ENCODE measurements at places on chromosomes 4 and X.

DNA sequence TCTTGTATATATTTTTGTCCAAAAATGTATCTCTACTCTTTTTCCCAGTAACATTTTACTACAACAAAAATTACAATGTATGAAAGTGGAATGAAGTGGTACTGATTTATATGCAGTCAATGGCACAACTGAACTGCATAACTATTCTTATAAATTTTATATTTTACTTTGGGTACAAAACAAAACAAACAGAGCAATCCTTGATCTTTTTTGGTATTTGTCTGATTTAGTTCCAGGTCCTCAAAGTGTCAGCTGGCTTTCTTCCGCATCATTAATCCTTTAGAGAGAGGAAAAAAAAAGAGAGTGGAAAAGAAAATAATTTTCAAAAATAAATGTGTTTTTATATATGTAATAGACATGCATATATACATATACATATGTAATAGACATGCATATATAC is 252.4 kb upstream of the SLIT2 start:
- DNase-seq, result no peak

- no peak for DNase-seq
Observed at GRCh38 chr4:87734936-87735335, 64.4 kb upstream of the IBSP start.

DNA sequence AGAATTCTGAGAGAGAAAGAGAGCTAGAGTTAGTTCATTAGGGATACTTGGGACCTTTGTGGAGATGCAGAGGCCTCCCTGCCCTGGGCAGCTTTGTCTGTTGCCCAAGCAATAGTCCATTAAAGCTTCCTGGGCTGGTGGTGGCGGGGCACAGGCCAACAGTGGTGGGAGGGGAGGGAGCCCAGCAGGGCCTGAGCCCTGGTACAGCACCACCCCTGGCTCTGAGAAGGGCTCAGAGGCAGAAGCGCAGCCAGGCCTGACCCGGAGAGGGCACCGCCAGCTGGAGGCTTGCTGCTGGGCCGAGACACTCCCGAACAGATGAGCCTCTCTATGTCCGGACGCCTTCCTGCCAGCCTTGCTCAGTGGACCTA is 65.3 kb downstream of the EFNB1 start:
- no peak for DNase-seq

GRCh38 chrX:5536261-5536660 is 692.4 kb downstream of the NLGN4X start:
- no peak for DNase-seq

DNA sequence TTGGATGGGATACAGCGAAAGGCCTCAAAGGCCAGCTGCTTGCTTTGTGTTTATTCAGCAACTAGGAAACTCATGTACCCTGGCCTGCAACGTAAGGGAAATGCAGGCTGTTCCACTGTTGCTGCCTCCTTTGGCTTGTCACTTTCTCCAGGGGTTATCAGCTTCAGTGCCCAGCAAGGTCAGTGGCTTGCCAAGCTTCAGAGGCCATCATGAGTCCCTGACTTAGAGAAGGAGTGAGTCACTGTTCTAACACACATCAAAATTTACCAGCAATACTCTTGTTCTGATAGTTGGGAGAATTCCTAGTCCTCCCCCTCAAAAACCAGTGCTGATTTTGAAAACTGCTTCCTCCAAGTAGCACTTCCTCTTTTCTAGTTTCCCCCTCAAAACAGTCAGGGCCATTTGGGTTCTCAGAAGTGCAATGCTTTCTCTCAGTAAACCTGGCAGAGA is 250.8 kb downstream of the ARHGAP24 start:
- DNase-seq, result no peak
